ENCODE measurements at places on chromosomes 1 and 21. TPM values are rescaled to one million over a fixed set of nuclear protein-coding genes. Genes with fewer than 3 reads are reported as not detected.

DNA sequence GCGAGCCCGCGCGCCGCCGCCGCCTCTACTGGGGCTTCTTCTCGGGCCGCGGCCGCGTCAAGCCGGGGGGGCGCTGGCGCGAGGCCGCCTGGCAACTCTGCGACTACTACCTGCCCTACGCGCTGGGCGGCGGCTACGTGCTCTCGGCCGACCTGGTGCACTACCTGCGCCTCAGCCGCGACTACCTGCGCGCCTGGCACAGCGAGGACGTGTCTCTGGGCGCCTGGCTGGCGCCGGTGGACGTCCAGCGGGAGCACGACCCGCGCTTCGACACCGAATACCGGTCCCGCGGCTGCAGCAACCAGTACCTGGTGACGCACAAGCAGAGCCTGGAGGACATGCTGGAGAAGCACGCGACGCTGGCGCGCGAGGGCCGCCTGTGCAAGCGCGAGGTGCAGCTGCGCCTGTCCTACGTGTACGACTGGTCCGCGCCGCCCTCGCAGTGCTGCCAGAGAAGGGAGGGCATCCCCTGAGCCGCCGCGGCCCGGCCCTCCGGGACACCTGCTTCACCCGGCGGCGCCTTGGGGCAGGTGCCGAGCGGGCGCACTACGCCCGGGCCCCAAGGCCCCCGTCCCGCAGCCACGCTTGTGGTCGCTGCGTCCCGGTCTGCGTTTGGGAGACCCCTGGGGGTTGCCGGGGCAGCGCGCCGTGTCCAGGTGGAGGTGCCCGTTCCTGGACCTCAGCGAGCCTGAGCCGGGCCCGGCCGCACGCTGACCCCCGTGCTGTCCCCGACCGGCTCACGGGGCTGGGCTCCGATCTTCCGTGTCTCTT lies 944 bp downstream of the B3GALT6 start:
- DNase-seq: no peak

DNA sequence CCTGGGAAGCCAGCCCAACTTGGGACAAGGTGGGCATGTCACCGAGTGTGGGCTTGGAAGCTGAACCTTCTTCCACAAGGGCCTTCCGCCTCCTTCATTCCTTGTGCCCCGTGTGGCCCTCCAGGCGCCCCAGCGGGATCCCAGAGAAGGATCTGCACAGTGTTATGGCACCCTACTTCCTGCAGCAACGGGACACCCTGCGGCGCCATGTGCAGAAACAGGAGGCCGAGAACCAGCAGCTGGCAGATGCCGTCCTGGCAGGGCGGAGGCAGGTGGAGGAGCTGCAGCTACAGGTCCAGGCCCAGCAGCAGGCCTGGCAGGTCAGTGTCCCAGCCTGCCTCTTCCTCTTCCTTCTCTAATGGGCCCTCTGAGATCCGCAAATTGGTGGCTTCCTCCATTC lies 5.8 kb upstream of the BGLAP start:
- DNase-seq: no peak

DNA sequence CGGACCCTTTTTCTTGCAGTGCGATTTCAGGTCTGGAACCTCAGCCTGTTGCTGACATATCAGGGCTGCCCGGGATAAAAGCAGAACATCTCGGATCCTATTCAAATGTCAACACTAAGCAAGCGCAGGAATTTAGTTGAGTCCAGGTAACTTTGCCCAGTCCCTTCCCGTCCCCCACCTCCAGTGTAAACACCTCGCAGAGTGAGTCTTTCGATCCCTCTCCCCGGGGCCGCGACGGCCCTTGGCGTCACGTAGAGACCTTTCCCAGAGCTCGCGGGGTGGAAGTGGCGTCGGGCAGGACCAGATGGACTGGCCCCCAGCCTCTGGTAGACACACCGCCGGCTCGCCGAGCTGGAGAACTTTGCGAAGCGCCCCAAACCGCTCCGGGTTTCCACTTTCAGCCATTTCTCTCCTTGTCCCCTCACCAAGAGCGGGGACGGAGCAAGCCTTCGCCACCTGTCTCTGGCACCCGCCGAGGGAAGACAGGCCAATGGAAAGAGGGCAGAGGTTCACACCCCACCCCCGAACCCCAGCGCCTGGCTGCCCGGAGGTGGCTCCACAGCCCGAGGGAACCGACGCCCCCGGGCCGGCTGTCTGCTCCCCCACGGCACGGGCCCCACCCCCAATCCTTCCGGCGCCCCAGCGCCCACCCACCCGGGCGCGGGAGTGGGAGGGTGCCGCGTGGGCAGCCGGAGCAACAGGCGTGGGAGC lies 570 bp downstream of the KCND3 start:
- no peak for DNase-seq

DNA sequence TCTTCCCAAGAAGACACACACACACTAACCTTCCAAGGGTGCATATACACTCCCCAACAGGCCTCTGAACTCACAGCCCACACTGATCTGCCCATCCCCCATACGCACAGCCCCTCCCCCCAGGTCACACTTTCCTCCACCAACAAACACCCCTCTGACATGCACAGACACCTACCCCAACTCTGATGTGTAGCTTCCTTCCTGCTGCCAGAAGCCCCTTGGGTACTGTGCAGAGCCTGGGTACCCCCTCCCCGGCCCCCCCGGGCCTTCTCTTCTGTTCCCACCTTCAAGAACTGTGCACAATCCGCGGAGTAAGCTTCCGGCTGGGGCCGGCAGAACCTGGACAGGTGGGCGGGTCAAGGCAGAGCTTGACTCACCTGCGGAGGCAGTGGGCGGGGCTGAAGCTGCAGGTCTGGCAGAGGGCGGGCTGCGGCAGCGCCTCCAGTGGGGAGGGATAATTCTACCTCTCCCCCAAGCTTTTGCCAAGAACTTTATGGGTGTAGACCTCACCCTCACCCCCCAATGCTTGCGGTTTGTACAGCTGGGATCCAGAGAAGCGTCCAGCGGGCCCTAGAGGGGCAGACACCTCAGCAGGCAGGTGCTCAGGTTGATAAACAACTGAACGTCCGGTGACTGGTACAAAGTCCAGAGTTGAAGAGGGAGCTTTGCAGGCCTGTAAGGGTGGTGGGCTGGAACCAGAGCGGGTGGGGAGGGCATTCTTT lies at the start of gene C1orf210:
TSS of gene C1orf210 (minus strand) at position 313 of the 722 bp plus-strand sequence. CDS start 2,311 bp downstream, outside the sequence.
- no peak for DNase-seq

GRCh38 chr1:29858646-29859045 lies 622.3 kb downstream of the PTPRU start:
- DNase-seq: no peak

- DNase-seq: no peak
These were observed 3.3 kb upstream of the PDZK1 start for GRCh38 chr1:145710291-145711027.

GRCh38 chr21:41932576-41933312 lies 21.1 kb downstream of the C2CD2 start:
- no peak for DNase-seq

- no peak for DNase-seq
These were observed 10.5 kb downstream of the MAEL start for GRCh38 chr1:166999500-167000055.

DNA sequence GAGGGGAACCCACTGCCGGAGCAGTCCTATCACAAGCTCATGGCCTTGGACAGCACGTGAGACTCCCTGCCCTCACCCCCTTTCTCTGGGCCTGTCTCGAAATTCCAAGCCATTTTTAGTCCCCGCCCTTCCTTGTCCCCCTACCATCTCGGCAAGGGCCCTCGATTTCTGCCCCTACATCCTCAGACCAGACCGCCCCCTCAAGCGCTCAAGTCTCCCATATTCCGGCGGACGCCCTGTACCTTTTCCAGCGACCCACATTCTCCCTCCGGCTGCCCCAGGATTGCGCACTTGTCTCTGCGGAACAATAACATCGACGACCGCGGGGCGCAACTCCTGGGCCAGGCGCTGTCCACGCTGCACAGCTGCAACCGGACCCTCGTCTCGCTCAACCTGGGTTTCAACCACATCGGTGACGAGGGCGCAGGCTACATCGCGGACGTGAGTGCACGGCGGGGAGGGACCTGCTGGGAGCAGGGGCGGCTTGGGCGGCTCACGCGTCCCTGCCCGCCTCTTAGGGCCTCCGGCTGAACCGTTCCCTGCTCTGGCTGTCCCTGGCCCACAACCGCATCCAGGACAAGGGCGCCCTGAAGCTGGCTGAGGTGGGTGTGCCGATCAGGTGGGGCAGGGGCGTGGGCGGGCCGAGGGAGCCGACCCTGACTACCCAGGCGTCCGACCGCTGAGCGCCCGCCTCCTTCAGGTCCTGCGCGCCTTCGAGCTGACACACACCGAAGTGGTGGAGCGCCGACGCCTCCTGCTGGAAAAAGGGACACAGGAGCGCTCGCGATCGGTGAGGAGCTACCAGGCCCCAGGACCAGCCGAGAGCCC lies 7.0 kb downstream of the LRRC71 start:
- peak; percentile 62 for DNase-seq

Gene ZNF683
- not detected for total RNA-seq

Gene SPATC1L
- 4.5 TPM for total RNA-seq
